ENCODE measurements at places on chromosomes 4 and X.

GRCh38 chr4:141814499-141814898 lies 178.1 kb downstream of the IL15 start:
- no peak for DNase-seq

- DNase-seq: no peak
Measured at GRCh38 chr4:28402751-28403150, 1542.1 kb downstream of the STIM2 start.

- no peak for DNase-seq
Measured at GRCh38 chr4:87985097-87985886, 9.8 kb downstream of the SPP1 start.

DNA sequence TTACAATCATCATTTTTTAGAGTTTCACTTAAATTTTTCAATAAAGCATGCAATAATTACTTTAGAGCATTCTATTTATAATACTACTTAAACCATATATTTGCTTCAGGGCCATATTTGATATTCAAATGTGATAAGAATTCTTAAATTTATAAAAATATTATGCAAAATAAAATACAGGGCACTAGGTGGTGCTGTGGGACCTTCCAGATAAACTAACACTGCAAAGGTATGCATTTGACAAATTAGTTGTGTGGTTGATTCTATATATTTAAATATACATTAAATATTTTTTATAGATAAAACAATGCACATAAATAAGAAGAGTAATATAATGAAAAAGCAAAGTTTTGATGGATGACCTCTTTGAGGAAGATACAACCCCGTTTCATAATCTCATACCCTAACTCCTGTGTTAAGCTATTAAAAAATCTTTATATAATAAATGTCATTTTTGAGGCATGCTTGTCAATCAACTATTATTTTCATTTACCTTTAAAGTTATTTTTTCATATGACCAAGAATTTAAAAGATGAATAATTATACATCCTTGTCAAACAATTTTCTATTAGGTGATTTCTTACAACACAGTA lies 128.4 kb downstream of the REELD1 start:
- DNase-seq: no peak

DNA sequence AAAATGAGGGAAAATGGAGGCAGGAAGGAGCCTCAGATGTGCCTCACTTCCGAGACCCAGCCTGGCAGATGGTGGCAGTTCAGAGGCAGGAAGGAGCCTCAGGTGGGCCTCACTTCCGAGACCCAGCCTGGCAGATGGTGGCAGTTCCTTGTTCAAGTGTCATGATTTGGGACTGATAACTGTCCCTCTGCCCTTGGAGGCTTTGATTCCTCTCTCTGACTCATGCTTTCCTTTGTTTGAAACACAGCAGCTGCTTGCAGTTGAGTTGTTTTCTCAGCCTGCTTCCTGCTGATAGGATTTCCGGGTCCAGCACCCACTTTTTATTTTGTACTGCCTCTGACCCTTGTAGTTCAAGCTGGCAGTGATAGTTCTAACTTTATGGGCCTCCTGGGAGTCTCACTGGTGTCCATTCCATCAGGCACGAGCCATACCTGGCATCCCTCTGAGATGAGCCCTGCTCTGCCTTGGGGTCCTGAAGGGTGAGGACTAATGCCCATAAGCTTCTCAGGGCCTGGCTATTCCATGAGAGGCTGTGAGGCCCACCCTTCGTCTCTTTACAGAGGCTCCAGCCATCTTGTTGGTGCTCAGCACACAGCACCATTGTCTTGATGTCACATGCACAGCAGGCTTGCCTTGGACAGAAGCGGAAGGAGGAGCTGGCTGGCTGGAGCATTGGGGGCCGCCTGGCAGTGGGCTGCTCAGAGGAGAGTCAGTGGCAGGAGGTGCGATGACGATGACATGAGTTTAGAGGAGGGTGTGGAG lies 13.0 kb downstream of the RGS12 start:
- no peak for DNase-seq

GRCh38 chr4:173699841-173700475 lies 169.9 kb upstream of the HAND2 start:
- DNase-seq: no peak

GRCh38 chrX:132795181-132795580 lies 163.2 kb downstream of the HS6ST2 start:
- DNase-seq: no peak

DNA sequence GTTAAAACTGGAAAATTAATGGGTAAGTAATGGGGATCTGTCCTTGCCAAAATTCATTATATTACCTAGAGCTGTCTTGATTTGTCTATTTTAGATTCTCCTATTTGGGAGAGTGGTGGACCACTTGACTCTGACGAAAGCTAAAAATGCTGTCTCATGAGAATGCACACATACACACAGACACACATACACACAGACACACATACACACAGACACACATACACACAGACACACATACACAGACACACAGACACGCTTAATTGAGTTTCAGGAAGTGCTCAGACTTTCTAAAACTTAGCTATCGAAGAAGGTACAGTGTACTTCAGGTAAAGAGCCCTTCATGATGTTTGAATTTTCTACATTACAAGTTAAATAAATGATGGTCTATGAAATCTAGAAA lies 279.5 kb downstream of the ANKRD50 start:
- DNase-seq: no peak

GRCh38 chr4:113687067-113687718 lies 74.3 kb downstream of the CAMK2D start:
- DNase-seq: no peak

GRCh38 chr4:164381859-164382258 lies 372.1 kb upstream of the SMIM31 start:
- no peak for DNase-seq

GRCh38 chr4:112266823-112267222 lies 18.9 kb downstream of the TIFA start:
- no peak for DNase-seq

DNA sequence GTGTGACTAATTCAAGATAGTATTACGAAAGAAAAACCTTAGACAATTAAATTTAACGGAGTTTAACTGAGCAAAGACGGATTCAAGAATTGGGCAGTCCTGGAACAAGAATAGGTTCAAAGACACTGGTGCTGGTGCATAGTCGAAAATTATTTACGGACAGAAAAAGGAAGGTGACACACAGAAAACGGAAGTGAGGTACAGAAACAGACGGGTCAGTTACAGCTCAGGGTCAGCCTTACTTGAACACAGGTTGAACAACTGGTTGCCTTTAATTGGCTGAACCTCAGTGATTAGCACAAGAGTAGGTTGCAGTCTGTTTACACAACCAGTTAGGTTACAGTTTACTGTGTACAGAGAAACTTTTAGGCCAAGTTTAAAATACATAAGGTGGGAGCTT lies 31.5 kb downstream of the KLHL8 start:
- DNase-seq: no peak

- DNase-seq: no peak
Measured at GRCh38 chrX:38206036-38206435, 14.6 kb downstream of the SRPX start.

GRCh38 chr4:156969101-156969500 lies 2.5 kb downstream of the PDGFC start:
- DNase-seq: no peak

GRCh38 chrX:64205735-64206501 lies 410 bp upstream of the AMER1 start:
- peak; percentile 79 for DNase-seq

GRCh38 chr4:4781936-4782707 lies 77.3 kb upstream of the MSX1 start:
- DNase-seq: no peak

DNA sequence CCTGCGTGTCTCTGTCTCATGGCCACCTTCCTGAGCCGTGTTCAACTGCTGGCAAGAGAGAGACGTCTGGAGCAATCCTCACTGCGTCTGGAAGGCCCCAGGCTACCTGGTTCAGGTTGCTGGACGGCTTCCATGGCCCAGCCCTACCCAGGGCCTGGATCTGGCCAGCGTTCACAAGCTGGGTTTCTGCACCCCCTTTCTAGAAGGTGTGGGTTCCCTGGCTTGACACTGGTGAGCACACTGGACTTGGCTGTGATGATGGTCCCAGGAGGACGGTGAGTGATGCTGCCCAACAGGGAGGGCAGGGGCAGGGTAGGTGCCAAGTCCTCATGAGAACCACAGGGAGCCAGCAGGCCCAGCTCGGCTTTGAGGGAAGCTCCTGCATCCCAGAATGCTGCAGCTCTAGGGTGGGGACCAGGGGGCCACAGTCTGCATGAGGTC lies 63.4 kb downstream of the HTRA3 start:
- DNase-seq: no peak

- no peak for DNase-seq
Measured at GRCh38 chrX:12496343-12496742, 294.9 kb upstream of the PRPS2 start.

- no peak for DNase-seq
Measured at GRCh38 chrX:85897362-85898126, 149.8 kb downstream of the CHM start.

GRCh38 chrX:15014281-15014680 lies 141.1 kb downstream of the MOSPD2 start:
- no peak for DNase-seq

GRCh38 chr4:151184523-151185458 lies 85.4 kb downstream of the RPS3A start:
- no peak for DNase-seq

DNA sequence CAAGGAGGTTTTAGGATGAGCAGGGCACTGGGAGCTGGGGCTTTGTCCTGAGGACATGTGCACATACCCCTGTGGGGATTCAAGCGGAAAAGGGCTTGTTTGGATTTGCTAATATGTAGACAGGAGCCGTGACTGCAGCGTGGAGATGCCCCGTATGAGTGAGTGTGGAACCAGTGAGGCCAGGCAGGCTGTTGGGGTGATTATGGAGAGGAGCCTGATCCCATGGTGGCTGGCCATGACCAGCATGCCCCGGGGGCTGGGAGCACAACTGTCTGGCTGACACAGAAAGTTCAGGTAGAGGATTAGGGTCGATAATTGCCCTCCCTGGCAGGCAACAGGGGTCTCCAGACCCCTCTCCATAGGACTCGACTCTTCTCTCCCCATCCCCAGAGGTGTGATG lies 68.8 kb upstream of the STX18 start:
- DNase-seq: no peak

DNA sequence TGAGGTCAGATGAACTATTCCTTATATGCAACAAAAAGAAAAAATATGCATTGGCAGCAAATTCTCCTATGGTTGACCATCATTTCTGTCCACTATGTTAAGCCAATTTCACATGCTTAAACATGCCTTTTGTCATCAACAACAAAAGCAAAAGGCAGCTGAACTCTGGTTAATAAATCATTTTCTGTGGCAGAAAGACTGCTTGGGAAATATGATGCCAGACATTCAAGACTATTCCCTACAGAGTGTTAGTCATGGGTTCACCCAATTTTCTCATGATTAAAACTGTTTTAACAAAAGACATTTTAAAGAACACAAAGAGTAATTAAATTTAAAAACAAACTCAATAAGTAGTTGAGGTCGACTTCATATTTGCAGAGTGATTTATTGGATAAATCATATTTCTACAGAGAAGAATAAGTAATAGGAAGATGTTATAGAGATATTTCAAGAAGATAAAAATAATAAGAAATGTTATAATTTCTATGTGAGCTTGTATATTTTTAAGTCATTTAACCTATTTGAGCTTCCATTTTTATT lies 890.6 kb downstream of the STPG2 start:
- no peak for DNase-seq

DNA sequence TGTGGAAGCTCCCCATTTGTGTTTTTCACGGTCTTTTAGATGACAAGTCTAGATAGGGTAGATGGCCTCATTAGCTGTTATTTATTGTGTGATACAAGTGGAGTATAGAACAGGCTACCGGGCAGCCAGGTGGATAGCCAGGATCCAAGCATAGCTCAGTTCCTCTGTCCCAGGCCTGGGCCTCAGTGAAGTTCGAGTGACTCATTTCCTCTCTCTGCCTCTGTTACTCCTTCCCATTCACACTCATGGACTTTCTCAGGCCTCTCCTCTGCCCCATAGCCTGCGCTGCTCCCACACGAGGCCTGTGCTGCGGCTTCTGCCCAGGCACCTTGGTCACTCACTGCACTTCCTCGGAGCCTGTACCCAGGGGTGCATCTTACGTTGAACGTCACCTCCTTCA lies 54.5 kb downstream of the TENM3 start:
- no peak for DNase-seq

- DNase-seq: no peak
Measured at GRCh38 chrX:635428-636090, 5.0 kb downstream of the SHOX start.

GRCh38 chr4:139919521-139919920 lies 234.5 kb downstream of the MAML3 start:
- no peak for DNase-seq

DNA sequence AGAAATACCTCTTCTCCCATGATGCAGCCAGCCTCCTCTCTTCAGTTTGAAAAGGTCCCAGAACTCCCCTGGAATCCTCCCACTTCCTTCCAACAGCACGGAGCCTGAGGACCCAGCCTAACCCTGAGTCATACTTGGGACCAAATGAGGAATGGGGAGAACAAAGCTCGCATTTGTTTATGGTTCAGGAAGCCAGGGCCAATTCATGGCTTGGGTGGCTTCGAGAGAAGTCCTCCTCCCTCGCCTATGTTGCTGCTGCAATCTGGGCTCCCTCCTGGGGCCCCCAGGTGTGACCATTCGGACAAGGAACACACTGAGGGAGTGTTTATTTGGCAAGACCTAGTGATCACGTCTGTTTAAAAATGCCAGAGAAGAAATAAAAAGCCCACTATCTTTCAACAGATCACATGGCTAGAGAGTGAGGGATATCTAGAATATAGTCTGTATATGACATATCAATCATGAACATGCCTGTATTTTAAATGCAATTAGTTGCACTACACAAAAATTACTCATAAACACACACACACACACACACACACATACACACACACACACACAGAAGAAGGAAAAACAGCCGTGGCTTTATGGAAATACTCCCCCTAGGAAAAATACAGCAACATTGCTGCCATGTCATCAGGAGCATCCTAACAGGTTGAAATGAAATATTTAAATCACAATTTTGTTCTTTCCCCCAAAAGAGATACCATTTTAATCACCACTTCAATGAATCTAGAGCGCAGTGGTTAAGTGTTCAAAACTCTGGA lies 155.7 kb upstream of the MAP3K15 start:
- no peak for DNase-seq

GRCh38 chr4:122914938-122915337 lies 7.5 kb downstream of the NUDT6 start:
- no peak for DNase-seq

GRCh38 chr4:113602646-113603228 lies 158.8 kb downstream of the CAMK2D start:
- DNase-seq: no peak

- no peak for DNase-seq
Measured at GRCh38 chrX:9195199-9195880, 161.4 kb upstream of the FAM9B start.

DNA sequence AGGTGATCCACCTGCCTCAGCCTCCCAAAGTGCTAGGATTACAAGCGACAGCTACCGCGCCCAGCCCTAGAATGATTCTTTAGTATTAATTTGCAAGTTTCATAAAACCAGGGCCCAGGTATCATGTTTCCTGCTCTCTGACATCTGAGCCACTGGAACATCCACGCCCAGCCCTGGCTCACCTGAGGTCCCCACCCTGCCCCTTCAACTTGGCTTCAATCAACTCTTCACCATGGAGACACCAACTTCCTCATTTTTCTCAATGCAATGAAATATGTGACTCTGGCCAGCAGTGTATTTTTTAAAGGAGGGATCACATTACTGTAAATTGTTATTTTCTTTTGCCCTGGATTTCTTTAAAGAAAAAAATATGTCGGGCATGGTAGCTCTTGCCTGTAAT lies 3.9 kb downstream of the PRSS12 start:
- no peak for DNase-seq

GRCh38 chrX:97398030-97398551 lies 514.4 kb downstream of the RPA4 start:
- no peak for DNase-seq

All from GM12891 (cell line).